Stromal cell of bone marrow (primary cell): ENCODE measurements at places on chromosomes 2 and 18.

DNA sequence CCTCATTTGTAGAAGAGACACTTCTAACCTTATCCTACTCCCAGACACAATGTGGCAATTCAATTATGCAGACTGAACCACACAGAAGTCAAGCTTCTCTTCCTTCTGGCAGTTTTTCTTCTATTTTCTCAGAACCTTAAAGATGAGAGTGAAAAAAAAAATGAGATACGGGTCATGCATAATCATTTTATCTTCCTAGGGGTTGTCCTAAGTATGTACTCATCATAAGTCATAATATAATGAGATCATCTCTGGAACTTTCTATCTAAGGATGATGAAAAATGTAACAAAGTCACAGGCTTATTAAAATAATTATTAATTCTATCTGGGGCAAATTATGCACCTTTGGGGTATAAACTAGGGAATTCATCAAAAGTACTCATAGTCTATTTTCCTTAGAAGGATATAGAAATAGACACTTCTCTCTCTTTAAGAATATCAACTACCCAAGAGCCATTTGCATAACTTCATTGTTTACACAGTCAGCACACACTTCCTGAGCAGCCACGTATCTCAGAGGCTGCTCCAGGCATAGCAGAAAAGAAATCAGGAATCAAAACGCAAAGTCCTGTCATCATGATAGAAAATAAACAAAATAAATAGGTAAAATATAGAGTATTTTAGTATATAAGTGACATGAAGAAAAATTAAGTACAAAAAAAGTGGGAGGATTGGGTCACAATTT is 345.9 kb upstream of the SPHKAP start:
- no peak for DNase-seq

GRCh38 chr2:240798327-240798905 is 21.6 kb downstream of the KIF1A start:
- no peak for DNase-seq

DNA sequence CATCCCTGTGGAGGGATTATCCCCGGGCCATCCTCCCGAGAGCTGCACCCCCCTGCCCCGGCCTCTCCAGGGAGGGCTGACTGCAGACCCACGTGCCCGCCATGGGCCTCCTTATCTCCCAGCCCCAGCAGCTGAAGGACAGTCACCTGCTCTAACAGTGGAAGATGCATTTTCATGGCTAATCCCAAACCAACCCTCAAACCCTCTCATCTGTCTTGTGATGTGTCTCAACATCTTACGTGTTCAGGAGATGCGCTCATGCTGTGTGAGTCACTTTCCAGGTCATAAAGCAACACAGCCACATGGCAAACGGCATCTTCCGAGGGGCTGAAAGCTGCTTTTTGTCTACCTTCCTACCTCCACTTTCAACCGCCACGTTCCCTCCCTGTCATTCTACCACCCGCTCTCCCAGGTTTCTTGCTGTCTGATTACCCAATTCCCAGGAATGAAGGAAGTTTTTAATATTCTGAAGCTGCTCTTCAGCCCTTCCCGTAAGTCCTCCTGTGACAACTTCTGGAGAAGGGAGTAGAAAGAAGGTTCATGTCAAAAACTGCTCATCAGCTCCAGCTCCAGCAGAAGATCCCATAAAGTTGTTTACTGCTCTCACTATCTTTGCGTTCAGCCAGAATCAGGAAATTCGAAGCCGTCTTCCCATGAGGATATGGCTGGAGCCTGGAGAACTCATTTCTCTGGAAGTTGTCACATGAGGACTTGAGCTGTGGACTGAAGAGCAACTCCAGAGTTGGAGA is 54.5 kb downstream of the MBP start:
- DNase-seq = no peak

GRCh38 chr2:162037028-162037795 is 36.8 kb downstream of the DPP4 start:
- no peak for DNase-seq

GRCh38 chr18:71485611-71486010 is 1058.5 kb downstream of the CBLN2 start:
- no peak for DNase-seq

DNA sequence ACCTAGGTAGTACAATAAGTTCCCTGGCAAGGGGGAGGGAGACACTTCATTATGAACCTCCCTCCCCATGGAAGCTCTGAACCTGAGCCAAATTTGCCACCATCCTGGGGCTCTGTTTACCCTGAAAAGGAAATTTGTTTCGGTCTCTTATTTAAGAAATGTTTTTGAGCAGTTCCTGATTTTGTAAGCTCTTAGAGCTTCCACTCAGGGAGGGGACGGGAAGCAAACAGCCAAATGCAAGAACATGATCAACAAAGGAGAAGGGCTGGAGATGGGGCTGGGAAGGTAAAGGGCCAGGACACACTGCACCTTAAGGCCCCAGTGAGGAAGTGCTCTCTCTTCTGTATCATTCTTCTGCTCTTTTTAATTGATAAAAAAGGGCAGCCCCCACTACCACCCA is 117.9 kb downstream of the NRP2 start:
- DNase-seq = no peak
